ENCODE measurements at places on chromosomes 3 and 15.
A peak's percentile ranks its signal among the peaks of the same experiment; 100 is the strongest.

GRCh38 chr15:92033723-92034122, 180.2 kb downstream of the SLCO3A1 start:
- no peak for DNase-seq

GRCh38 chr3:87949879-87950208, 109.0 kb downstream of the CGGBP1 start:
- no peak for DNase-seq

DNA sequence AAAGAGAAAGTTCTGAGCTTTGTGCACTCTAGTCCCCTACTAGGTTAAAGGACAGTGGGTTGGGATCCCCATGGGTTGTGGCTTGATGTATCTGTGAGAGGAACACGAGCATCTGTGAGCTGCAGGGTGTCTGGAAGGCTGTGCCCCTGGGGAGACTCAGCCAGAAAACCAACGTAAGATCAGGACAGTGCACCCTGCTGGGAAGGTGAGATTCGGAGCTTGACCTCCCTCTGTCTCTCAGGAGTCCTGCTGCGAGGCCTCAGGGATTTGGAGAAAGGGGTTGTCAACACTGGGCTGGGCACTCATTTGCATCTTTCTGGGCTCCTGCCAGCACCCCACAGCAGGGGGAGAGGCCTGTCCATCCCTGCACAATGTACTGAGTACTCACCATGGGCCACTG, 15.2 kb downstream of the ANKRD63 start:
- no peak for DNase-seq

GRCh38 chr3:49799761-49800160, at the start of gene CDHR4:
TSS of gene CDHR4 (minus strand) at chr3:49799873. CDS start at chr3:49799812, 61 bp downstream.
- DNase-seq: no peak

DNA sequence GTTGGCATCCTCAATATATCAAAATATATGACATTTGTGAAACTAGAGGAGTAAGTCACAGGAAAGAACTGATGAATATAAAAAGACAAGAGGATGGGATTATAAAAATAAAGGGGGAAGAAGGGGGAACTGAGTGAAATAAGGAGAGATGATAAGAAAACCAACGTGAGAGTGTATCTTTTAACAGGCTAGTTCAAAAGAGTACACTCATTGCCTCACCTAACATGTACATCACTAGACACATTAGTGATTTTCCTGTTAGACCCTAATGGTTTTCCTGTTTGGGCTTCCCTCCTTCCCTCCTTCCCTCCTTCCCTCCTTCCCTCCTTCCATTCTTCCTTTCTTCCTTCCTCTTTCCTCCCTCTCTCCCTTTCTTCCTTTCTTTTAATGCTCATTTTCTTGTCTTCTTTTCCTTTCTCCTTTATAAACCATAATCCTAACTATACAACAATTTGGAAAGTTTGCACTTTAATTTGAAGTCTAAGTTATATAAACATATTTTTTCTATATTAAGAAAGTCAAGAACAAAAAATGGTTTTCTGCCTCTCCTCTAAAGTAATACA, 35.8 kb downstream of the FSIP1 start:
- DNase-seq: no peak

DNA sequence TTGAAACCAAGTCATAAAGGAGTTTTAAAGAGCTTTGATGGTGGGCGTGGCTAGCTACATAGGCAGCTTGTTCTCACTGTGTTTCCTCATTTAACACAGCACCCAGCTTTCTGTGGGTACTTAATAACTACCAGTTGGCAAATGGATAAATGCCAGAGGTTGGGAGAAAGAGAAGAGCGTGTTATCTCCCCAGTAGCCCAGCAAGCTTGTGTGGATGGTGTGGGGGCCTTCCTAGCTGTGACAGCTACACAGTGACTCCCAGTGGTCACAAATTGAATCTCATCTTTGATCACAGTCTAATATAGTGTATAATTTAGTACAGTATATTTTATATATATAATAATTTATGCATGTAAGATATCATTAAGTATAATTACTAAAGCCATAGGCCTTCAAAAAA, 984.1 kb downstream of the EPHA3 start:
- DNase-seq: peak; percentile 29

- no peak for DNase-seq
These were observed 57.2 kb downstream of the NIPA2 start for GRCh38 chr15:22895465-22896190.

GRCh38 chr3:104032283-104032682, 1334.4 kb upstream of the ALCAM start:
- no peak for DNase-seq

DNA sequence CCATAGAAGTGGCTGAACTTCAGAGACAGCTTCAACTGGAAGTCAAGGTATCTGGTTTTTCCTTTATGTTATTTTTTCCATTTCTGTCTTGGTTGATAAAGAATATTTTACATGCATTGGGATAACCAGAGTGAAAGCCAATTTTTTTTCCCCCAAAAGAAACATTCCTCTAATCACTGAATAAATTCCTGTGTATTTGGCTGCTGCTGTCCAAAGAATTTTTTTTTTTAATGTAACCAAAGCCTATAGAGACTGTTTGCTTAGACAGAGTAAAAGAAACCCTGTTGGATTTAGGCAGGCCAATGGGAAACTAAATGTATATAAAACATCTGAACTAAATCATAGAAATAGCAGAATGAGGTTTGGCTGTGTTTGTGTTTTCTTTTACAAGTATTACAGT, 75.2 kb downstream of the CGNL1 start:
- no peak for DNase-seq

DNA sequence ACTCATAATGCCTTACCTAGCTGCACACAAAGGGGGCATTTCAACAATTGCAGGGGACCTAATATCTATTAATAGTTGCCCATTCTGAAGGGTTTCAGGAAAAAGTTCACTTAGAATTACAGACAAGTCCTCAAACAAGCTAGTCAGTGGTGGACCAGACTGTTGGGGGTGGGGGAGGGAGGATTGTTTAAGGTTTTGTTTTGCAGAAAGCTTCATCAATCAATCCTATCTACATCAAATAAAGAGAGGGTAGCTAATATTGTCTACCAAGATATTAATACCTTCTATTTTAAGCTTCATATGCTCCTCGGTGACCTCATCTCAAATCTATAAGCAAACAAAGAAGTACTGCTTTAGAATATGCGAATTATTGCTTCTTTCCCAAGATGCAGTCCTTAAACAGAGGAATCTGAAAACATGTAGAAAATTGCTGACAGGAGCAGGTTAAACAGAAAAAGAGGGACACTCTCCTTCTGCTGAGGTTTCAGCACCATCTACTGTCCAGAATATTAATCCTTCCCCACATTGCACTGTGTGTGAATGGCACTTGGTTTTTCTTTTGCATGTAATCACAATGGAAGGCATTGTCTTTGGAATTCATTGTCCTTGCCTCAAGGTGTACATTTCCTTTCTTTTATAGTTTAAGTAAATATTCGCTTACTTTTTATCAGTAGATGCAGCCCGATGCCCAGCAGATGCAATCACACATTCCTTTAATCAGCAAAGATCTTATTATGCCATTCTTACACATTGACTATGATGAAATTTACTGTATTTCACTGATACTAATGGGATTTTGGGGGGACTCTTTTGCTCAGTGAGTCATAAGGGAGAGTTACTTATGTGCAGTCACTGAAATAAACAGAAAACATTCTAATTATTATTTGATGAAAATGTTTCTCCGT, 94.7 kb downstream of the IL5RA start:
- peak; percentile 58 for DNase-seq

- DNase-seq: no peak
These were observed 15.3 kb downstream of the TNK2 start for GRCh38 chr3:195893044-195893395.

- DNase-seq: no peak
These were observed 1296.3 kb upstream of the CADM2 start for GRCh38 chr3:83662381-83662960.

DNA sequence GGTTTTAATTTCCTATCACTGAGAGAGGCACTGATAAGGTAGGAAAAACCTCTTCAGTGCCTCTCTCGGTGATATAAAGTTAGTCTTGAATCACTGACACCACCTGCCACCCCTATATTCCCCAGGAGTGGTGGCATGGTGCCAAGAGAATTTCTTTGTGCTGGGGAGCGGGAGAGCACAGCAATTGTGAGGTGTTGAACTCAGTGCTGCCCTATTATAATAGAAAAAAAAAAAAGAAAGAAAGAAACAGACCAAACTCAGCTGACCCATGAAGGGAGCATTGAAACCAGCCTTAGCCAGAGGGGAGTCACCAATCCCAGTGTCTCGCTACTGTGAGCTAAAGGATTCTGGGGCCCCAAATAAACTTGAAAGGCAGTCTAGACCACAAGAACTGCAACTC, 201.4 kb upstream of the STT3B start:
- DNase-seq: no peak

- peak; percentile 19 for DNase-seq
These were observed 2.6 kb downstream of the ATP8B4 start for GRCh38 chr15:50116477-50116876.

GRCh38 chr3:134464689-134465365, 21.0 kb downstream of the ANAPC13 start:
- DNase-seq: no peak

GRCh38 chr3:136195258-136196063, 674 bp downstream of the MSL2 start:
- DNase-seq: peak; percentile 56

DNA sequence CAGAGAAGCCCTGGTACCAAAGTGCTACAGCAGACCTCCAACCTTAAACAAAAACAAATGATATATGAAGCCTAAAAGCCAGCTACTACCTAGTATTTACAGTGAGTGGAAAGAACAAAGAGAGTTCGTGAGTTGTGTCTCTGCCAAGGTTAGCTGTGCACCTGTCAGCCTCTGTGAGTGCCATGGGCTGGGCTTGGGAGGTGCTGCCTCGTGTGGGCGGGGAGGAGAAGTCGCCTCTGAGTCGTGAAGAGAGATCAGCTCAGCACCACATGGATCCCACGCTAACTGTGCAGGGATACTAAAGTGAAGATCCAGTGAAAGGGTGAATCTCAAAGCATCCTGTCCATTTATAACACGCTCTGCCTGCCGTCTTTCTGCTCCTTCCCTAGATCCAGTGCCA, 101.9 kb downstream of the CHDH start:
- DNase-seq: no peak

GRCh38 chr15:101248274-101248673, 3.6 kb downstream of the CHSY1 start:
- no peak for DNase-seq

- no peak for DNase-seq
These were observed 39.5 kb upstream of the CHRNB4 start for GRCh38 chr15:78680431-78681075.

- DNase-seq: no peak
These were observed 42.5 kb upstream of the UBE3A start for GRCh38 chr15:25481208-25481859.

- DNase-seq: no peak
These were observed 62.7 kb upstream of the TFRC start for GRCh38 chr3:196144383-196145105.

GRCh38 chr15:76330080-76330680, 6.4 kb upstream of the ISL2 start:
- DNase-seq: no peak

GRCh38 chr3:41608347-41608746, 353.6 kb downstream of the ULK4 start:
- DNase-seq: no peak

Data from kidney capillary endothelial cell (primary cell).